ENCODE measurements at places on chromosomes 3 and 15.

DNA sequence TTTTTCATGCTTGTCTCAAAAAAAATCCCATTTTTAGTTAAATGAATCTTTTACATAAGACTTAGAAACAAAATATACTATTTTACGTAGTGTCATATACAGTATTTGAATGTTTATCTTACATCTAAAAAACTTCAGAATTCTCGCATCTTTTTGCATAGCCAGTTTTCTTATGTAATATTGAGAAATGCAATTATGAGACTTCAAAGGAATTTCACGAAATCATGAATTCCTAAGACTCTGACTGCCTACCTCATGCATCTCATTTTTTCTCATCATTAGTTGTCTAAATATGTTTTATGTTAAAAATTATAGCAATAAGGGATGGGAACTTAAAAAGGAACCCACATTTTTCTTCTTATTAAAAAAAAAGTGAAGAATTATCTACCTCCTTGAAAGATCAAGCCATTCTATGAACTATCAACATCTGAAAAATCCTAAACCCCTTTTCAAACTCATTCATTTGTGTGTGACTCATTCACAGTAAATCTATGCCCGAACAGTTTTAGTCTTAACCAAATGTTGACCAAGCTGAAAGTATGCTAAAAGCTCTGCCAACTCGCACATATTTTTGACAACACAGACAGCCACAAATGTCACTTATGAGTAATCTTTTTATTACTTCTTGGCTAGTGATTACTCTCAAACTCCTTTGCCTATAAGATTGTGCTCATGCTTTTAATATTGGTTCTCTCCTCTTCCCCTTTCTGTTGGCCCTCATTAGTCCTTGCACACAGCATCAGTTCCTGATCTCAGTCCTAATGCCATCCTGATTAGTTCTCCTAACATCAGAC, 115.9 kb downstream of the DCLK3 start:
- peak; percentile 94 for DNase-seq

DNA sequence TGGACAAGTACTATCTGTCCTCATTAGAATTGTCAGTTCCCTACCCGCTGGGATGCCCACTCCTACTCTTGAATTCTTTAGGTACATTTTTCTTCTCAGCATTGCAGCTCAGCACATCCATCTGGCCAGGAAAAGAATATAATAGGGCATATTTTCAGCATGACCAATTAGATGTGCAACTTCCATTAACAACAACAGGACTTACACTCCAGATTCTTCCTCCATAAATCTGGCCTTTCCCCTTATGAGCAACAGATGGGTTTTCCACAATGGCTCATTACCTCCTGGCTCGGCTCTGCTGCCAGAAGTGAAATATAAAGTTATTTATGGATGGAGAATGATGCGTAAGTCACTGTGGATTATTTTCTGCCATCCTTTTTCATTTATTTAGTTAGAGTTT, 443.8 kb upstream of the TGFBR2 start:
- DNase-seq = peak; percentile 85

GRCh38 chr3:170869645-170870593, at the start of gene RPL22L1:
RPL22L1 (minus strand) TSS chr3:170870195; CDS start chr3:170870167, 28 bp downstream.
- DNase-seq = peak; percentile 67

GRCh38 chr15:81880833-81881232, 165.0 kb downstream of the MEX3B start:
- DNase-seq = no peak

DNA sequence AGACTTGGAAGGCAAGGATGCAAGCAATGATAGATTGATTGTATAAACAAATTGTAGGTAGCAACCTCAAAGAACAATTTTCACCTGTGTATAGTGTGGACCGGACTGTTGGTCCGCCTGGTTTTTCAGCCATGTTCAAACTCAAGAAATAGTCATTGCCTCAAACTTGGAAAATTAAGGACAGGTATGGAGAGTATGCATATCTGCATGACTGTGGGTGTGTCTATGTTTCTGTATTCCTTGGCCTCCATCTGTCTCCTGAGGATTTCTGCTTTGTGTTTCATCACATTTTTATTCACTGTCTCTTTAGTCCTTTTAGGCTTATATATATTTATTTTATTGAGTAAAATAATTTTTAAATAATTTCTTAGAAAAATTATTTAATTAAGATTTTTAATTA, 53.9 kb upstream of the RASA2 start:
- DNase-seq = no peak

DNA sequence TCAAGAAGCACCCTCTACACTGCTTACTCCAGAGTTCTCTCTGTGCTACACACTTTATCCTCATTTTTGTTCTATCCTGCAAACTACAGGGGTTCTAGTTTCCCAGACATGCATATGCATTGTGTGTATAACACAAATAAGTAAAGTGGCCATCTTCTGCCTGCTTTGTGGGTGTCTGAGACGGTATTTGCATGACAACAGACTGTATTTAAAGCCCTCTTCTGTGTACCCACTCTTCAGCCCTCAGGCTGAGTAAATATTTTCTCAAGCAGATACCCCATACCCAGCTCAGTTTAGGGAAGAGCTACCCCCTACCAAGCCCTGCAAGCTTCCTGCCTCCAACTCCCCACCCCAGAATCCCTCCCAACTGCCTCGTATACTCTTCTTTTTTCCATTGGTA, 31.7 kb downstream of the SYNPR start:
- DNase-seq = no peak

- no peak for DNase-seq
Observed at GRCh38 chr3:128068156-128068620, 16.0 kb downstream of the SEC61A1 start.

DNA sequence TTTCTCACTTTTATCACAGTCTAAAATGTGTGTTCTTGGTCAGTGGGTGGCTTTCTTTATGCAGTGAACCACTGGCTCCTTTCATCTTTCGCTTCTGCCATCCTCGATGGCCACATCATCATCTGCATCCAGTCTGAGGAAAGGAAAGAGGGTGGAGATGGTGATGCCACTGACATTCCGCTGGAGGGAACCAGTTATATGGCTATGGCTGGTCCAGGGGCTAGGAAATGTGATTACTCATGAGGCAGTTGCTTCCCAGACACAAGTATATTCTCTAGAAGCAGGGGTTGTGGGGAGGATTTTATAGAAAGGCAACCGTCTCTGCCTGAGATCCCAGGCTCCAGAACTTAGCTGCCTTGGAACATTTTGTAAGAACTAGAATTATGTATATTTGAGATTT, 246.7 kb upstream of the AZI2 start:
- no peak for DNase-seq

- DNase-seq = no peak
Observed at GRCh38 chr15:81157195-81157938, 23.3 kb downstream of the CFAP161 start.

GRCh38 chr3:58521917-58522631, 14.9 kb downstream of the ACOX2 start:
- DNase-seq = no peak

GRCh38 chr15:31145271-31145911, 43.9 kb upstream of the TRPM1 start:
- DNase-seq = no peak

DNA sequence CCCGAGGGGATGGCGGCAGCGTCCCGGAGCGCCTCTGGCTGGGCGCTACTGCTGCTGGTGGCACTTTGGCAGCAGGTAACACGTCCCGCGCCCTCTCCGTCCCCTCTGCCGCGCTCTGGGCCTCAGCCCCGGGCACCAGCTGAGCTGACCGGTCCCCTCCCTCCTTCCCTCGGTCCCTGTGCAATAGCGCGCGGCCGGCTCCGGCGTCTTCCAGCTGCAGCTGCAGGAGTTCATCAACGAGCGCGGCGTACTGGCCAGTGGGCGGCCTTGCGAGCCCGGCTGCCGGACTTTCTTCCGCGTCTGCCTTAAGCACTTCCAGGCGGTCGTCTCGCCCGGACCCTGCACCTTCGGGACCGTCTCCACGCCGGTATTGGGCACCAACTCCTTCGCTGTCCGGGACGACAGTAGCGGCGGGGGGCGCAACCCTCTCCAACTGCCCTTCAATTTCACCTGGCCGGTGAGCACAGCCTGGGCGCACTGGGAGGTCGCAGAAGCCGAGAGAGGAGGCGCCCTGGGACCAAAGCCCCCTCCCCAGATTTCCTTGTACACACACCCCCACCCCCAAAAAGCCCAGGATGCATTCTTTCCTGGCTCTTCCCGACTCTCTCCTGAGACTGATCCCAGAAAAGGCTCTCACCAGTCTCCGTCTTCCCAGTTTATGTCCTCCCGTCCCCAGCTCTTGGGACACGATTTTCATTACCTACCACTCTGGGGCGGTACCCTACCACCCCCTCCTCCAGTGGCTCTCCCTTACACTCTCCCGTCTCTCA, 705 bp downstream of the DLL4 start:
- no peak for DNase-seq

- DNase-seq = no peak
Observed at GRCh38 chr3:31748281-31748932, 215.7 kb downstream of the STT3B start.

GRCh38 chr3:47015151-47015550, 35.7 kb downstream of the NBEAL2 start:
- DNase-seq = no peak

- no peak for DNase-seq
Observed at GRCh38 chr3:146250449-146251382, at the start of gene PLSCR4. PLSCR4 (minus strand) TSS chr3:146251105; CDS start chr3:146222071, 29,034 bp downstream.

GRCh38 chr3:53708001-53708621, 138.1 kb downstream of the CHDH start:
- DNase-seq = no peak

All from AG04449 (cell line).